ENCODE measurements at places on chromosomes 2 and 18.
A peak's percentile ranks its signal among the peaks of the same experiment; 100 is the strongest.

DNA sequence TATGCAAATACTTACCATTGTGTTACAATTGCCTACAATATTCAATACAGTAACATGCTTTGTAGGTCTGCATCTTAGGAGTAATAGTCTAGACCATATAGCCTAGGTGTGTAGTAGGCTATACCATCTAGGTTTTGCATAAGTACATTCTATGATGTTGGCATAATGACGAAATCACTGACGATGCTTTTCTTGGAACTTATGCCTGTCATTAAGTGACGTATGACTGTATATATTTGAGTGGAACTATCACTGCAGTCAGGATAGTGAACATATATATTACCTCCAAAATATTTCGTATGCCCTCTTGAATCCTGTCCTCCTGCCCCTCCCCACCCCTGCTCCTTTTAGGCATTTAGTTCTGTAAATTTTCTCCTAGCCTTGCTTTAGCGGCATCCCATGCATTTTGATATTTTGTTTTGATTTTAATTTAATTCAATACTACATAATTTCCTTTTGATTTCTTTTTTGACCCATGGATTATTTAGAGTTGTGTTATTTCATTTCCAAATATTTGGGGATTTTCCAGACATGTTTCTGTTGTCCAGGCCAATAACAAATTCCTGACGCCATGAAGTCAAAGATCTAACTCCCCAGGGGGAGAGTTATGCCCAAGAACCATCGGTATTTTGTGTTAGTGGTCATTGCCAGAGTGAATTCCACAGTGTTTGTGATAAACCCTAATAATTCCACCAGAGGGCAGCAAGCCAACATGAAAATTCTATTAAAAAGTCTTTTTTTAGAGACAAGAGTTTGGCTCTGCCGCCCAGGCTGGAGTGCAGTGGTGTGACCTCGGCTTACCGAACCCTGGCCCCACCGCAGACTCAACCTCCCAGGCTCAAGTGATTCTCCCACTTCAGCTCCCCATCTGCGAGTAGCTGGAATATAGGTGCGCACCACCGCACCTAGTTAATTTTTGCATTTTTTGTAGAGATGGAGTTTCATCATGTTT is 24.2 kb upstream of the CASP8 start:
- peak; percentile 38 for DNase-seq

- DNase-seq, result no peak
These were observed 495.1 kb upstream of the TCF4 start for GRCh38 chr18:56083097-56083521.

GRCh38 chr2:179655627-179656026 is 205.8 kb downstream of the ZNF385B start:
- DNase-seq, result no peak

DNA sequence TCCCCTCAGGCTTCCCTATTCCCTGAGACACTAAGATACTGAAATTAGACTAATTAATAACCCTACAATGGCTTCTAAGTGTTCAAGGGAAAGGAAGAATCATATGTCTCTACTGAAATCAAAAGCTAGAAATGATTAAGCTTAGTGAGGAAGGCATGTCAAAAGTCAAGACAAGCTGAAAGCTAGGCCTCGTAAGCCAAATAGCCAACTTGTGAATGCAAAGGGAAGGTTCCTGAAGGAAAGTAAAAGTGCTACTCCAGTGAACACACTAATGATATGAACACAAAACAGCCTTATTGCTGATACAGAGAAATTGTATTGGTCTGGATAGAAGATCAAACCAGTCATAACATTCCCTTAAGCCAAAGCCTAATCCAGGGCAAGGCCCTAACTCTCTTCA is 10.0 kb downstream of the ZC3H8 start:
- no peak for DNase-seq

GRCh38 chr2:202140522-202141252 is 67.6 kb downstream of the KIAA2012 start:
- DNase-seq, result no peak

GRCh38 chr2:10242998-10243925 is 59.4 kb upstream of the HPCAL1 start:
- no peak for DNase-seq

GRCh38 chr2:2524348-2524941 is 193.4 kb upstream of the MYT1L start:
- no peak for DNase-seq

GRCh38 chr18:63523660-63524059 is 18.5 kb upstream of the SERPINB12 start:
- DNase-seq, result no peak

GRCh38 chr2:234792621-234793022 is 159.2 kb upstream of the SH3BP4 start:
- DNase-seq, result no peak

- DNase-seq, result no peak
These were observed 17.6 kb upstream of the DAW1 start for GRCh38 chr2:227853765-227854271.

- DNase-seq, result no peak
These were observed 19.4 kb downstream of the KCNG2 start for GRCh38 chr18:79816981-79817606.

GRCh38 chr2:70986499-70987189 is 8.0 kb downstream of the TEX261 start:
- no peak for DNase-seq

- no peak for DNase-seq
These were observed 65.7 kb downstream of the MCFD2 start for GRCh38 chr2:46849721-46850556.

DNA sequence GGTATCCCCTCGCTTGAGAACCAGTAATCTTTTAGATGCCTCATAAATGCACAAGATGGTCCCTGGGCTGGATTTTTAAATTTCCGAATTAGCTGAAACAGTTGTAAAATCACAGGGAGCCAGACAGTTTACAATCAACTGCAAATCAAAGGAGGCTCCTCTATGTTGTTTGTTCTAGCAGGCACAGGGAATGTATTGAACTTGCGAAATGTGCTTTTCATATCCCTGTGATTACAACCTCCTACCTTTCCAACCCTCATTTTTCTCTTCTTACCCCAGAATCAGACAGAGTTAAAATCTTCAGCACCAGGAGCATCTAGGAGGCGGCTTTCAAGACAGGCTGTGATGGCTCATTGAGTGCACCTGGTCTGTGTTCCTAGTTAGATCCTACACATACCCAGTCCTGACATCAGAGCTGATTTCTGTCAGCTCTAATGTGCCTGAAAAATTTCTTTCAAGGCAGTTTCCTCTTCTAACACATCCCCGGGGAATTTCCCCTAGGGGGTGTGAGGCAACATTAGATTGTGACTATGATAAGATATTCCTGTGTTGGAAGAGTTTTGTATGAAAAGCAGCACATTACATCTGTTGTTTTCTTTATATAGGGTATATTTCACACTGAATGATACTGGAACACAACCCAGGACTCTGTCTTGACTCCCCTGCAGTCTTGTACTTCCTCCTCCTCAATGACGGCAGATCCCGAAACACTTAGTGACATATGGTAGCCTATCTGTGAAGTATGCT is 17.9 kb upstream of the CAVIN2 start:
- DNase-seq, result no peak

GRCh38 chr2:237026981-237027711 is 58.5 kb upstream of the COPS8 start:
- peak; percentile 5 for DNase-seq

GRCh38 chr18:58603375-58604067 is 25.4 kb downstream of the ALPK2 start:
- DNase-seq, result no peak

DNA sequence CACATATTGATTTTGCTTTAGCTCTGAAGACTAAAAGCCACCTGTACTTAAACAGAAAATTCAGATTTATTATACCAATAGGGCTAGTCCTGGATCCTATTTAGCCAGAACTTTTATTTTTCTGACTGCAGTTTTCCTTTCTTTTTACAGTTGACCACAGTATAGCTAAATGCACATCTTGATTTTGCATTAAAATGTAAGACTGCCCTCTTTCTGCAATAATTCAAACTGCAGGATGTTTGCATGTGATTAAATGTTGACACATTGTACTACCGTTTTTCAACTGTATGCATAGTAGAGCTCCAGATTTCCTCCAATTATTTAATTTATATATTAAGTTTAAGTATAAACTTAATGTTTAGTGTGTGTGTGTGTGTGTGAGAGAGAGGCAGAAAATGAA is 1262.9 kb downstream of the SUCLG1 start:
- no peak for DNase-seq

GRCh38 chr18:7349181-7349837 is 118.4 kb downstream of the LRRC30 start:
- no peak for DNase-seq

GRCh38 chr2:130828461-130828860 is 8.3 kb upstream of the ARHGEF4 start:
- DNase-seq, result no peak

- DNase-seq, result no peak
These were observed 146.0 kb upstream of the PGAP1 start for GRCh38 chr2:197072533-197072932.

- DNase-seq, result no peak
These were observed 254.1 kb downstream of the GLI2 start for GRCh38 chr2:120989512-120990441.

GRCh38 chr2:239193401-239193811 is 207.4 kb downstream of the HDAC4 start:
- no peak for DNase-seq

- DNase-seq, result no peak
These were observed 48.6 kb downstream of the LINC00305 start for GRCh38 chr18:64100116-64100922.
